ENCODE measurements at places on chromosomes 11 and 22.

GRCh38 chr11:98740321-98740720 is 280.4 kb upstream of the CNTN5 start:
- DNase-seq, result no peak

- DNase-seq, result no peak
Measured at GRCh38 chr11:501001-501682, 5.9 kb downstream of the RNH1 start.

GRCh38 chr11:121291896-121292494 is 576 bp upstream of the SC5D start:
- no peak for DNase-seq

- no peak for DNase-seq
Measured at GRCh38 chr11:6196396-6196795, 2.6 kb upstream of the OR52W1 start.

- no peak for DNase-seq
Measured at GRCh38 chr22:38255697-38256096, 17.1 kb downstream of the TMEM184B start.

Measured in GM04503 (cell line).